ENCODE measurements at places on chromosomes 11 and 22.

DNA sequence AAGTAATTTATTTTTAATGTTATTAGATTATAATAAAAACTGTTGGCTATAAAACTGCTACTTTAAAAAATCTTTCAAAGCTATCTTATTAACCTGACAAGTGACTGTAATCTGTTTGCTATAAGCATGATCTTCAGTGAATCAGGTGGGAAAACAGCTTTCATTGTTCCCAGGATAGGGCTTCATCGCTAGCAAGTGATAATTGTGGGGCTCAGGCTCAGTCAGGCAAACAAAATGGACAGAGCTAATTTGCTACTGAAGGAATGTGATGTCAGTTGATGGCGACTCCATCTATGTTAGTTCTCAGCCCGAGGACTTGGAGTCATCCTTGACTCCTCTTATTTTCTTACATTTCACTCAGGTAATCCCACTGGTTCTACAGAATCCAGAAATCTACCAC, 125.0 kb downstream of the RASSF10 start:
- no peak for DNase-seq

DNA sequence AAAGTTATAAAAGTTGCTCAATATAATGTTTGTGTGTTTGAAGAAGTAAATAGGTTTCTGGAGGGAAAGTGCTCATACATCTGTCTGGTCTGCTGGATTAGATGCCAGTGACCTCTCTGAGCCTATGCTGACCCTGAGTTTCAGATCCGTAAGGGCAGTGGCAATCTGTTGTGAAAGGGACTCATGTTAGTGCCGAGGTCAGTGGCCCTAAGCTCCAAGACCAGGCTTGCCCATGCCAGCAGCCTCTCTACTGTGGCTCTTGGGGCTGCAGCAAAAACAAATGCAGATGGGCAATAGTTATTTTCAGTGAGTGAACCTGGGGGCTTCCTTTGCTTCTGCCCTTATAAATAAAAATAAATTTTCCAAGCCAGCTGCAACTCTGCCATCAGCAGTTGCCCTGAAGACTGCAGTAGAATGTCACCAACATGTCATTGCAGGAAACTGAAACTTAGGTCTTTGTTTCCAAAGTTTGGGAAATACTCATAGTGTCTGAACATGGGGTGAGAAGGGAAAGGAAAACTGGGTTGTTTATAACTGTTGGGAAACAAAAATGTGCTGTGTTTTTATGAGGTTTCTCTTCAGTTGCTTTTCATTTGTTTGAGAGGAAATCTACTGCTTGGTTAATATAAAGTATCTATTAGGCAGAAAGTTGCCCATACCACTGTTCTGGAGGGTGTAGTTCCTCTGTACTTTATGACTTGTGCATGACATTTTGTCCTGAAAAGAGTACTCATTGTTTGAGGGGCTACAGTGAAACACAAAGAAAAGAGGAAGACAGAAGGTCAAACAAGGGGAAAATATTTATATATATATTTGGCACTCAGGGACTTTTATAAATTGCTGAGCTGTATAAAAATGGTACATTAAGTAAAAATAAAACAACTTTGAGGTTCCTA, 9.5 kb upstream of the MS4A4E start:
- DNase-seq = no peak

GRCh38 chr22:38935023-38935422, 22.4 kb upstream of the APOBEC3A start:
- peak; percentile 100 for DNase-seq

DNA sequence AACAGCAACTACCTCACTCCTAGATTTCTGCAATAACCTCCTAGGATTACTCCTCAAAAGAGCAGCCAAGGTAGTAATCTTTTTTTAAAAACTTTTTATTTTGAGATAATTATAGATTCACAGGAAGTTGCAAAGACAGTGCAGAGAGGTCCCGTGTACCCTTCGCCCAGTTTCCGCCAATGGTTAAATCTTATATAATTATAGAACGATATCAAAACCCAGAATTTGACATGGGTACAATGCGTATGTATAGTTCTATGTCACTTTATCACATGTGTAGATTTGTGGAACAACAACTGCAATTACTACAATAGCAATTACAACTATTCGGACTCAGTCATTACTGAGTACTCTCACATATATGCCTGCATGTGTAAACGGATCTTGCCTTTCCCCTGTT, 94.8 kb upstream of the APOA1 start:
- DNase-seq = no peak

DNA sequence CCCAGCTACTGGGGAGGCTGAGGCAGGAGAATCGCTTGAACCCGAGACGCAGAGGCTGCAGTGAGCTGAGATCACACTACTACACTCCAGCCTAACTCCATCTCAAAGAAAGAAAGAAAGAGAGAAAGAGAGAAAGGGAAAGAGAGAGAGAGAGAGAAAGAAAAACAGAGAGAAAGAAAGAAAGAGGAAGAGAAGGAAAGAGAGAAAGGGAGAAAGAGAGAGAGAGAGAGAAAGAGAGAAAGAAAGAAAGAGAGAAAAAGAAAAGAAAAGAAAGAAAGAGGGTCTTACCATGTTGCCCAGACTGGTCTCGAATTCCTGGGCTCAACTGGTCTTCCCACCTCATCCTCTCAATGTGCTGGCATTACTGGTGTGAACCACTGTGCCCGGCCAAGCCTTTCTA, 22.3 kb downstream of the FBLN1 start:
- no peak for DNase-seq

- DNase-seq = peak; percentile 75
Observed at GRCh38 chr22:30444632-30445437, 19.3 kb downstream of the MTFP1 start.

- DNase-seq = peak; percentile 46
Observed at GRCh38 chr11:12235947-12236743, 125.8 kb downstream of the MICAL2 start.

GRCh38 chr11:60984636-60985035, 13.2 kb downstream of the CD6 start:
- no peak for DNase-seq

DNA sequence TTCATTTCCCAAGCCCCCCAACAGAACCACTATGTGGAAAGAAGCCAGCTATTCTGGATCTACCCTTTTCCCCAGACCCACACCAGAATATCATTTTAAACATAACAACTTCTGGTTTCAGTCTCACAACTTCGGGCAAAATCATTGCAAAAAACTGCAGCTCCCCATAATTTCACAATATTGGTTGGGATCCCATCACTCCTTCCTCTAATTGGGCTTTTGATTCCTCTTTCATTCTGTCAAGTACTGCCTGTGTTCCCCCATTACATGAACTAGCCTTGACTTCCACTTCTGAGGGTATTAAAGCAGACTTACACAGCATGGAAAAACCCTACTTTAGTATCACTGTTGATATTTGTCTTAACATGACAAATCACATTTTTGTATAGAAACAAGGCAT, 4.1 kb upstream of the APOL3 start:
- no peak for DNase-seq

GRCh38 chr22:27260087-27260698, 541.4 kb downstream of the MN1 start:
- DNase-seq = no peak

DNA sequence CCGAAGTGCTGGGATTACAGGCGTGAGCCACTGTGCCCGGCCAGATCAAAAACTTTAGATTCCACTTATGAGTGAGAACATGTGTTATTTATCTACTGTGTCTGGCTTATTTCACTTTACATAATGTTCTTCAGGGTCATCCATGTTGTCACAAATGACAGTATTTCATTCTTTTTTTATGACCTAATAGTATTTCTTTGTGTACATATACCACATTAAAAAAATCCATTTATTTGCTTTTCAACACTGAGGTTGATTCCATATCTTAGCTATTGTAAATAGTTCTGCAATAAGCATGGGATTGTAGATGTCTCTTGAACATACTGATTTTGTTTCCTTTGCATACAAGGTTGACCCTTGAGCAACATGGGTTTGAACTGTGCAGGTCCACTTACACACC, 13.2 kb upstream of the SCGB1D1 start:
- no peak for DNase-seq

- no peak for DNase-seq
Observed at GRCh38 chr22:50676180-50676636, 3.6 kb downstream of the SHANK3 start.

DNA sequence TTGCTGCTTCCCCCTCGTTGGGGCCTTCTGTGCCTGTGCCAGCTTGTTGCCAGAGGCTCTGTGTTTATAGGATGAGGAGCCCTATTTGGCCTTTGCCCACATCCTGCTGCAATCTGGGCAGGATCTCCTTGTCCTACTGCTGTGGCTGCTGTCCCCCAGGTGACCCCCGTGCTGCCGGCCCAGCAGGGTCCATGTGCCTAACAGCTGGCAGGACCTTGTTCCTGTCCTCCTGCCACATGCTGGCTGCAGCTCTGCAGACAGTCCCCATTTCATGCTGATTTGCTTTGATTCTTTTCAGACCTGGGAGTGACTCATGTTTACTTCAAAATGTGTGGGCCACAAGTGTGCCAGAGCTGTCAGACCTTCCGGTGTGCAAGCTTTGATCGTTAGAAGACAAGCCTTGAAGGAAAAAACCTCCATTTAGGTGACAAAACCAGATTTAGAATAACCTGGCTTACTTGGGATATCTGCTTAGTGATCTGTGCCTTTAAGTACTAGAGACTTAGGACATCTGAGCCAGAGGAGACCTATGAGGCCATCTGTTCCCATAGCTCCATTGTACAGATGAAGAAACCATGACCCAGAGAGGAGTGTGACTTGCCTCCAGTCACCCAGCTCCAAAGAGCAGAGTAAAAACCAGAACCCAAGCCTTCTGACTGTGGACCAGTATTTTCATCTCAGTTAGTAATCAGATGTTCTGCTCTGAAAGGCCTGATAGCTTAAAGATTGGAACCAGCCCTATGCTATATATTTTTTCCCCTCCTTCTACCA, 11.1 kb downstream of the NAV2 start:
- no peak for DNase-seq

- DNase-seq = no peak
Observed at GRCh38 chr22:20725987-20726558, 47.8 kb upstream of the SERPIND1 start.

- peak; percentile 14 for DNase-seq
Observed at GRCh38 chr11:84722583-84723108, 904.5 kb downstream of the DLG2 start.

DNA sequence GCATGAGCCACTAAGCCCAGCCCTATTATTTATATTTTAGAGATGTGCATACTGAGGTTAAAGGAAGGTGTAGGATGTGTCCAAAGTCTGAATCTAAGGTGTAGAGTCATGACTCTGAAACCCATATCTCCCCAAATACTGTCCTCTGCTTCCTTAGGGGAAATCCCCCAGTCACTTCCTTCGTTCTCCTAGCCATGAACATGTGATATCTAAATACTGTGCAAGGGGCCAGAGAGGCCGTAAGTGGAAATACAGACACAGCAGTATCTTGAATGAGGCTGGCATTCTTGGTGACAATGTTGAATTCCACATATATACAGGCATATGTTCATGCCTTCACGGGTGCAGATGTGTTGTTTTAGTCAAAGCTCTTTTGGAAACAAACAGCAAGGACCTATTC, 21.3 kb upstream of the PATZ1 start:
- no peak for DNase-seq

DNA sequence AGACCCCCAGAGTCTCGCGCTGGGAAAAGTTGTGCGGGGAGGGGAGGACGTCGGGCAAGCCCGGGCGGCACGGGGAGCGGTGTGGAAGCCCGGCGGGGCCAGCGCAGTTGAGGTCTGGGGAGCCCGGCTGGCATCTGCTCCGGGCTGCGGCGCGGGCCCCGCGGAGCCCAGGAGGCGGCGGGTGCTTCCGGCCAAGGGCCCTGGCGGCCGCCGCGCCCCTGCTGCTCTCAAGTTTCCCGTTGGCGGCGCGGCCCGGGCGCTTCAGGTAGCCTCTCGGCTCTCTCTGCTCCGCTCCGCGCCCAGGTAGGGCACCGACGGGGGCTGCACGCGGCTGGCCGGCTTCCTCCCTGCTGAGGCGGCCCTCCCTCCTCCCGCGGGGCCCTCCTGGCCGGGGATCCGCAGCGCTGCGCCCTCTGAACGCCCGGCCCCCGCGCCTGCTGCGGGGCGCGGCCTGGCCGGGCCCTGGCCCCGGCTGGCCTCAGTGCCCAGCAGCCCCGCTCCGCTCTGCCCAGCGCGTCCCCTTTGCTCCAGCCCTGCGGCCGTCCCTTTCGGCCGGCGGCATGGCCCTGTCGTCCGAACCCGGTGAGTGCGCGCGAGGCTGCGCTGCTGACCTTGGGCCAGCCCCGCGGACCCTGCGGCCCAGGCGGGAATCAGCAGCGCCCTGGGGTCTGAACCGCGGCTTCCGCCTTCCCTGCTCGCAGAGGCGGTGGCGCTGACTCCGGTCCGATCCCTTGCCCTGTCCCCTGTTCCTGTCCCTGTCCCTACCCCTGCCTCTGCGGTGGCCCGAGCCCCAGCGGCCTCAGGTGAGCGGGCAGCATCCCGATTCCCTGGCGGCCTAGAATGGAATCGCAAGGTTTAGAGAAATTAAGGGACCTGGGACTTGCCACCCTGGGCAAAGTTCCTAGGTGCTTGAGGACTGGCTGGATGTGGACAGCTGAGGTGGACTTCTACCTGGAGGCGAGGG, 4.3 kb upstream of the AMPD3 start:
- DNase-seq = peak; percentile 44

DNA sequence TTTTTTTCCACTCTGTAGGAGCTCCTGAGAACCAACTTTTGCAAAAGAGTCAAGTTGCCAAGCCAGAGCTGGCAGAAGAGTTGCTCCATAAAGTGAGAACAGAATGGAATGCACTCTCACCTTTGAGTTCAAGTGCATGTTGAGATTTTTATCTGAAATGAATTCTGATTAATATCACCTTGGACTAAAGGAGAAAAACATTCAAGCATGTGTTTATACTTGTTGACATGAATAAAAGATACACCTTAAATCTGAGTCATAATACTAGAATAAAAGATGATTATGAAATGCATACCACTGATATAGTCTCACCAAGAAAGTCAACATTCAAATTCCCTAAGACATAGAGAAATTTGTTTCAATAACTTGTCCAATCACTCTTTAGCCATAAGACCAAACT, 37.8 kb downstream of the ARL14EP start:
- no peak for DNase-seq

DNA sequence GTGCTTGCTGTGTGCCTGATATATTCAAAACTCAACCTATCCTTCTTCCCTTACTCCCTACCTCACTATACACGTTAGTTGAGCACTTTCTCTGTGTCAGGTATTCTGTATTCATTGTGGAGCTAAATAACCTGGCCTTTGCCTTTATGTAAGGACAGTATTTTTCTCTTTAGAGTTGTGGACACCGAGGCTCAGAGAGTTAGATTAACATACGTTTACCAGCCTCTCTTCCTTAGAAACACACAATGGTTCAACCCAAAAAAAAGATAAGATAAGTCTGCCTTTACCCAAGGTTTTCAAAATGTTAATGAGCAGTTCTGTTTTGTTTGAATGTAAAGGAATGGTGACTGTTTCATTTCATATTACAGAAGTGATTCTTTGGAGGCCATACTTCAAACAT, 45.0 kb downstream of the CBL start:
- no peak for DNase-seq

- DNase-seq = no peak
Observed at GRCh38 chr11:74806267-74806666, 57.6 kb downstream of the RNF169 start.
